ENCODE measurements at places on chromosomes 11 and 22.
A peak's percentile ranks its signal among the peaks of the same experiment; 100 is the strongest.

DNA sequence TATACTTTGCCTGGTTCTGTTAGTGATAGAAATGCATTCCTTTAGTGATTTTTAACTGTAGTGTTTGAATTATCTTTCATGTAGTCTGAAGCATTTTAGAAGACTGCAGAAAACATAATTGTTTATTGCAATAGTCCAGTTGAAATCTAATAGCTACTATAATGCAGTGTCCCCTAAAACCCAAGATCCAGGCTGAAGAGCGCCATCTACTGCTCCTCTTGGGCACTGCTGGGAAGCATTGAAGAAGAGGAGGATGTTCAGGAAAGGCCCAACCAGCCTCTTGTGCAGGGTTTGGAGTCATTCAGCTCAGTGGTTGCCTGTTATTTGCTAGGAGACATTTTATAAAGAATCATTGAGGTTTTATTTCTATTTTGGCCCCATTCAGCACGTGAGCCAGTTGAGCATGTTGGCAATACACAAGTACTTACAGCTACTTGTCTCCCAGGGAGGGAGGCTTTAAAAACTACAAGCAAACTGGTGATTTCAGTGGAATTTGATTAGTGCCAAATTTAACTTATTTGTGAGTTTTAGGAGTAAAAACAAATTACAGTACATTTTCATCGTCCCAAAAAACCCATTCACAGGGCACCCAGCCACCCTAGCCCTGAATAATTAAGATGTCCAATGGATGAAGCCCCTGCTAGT lies 74.9 kb upstream of the HORMAD2 start:
- DNase-seq = peak; percentile 72

GRCh38 chr22:46569055-46569847 lies 31.8 kb upstream of the CELSR1 start:
- DNase-seq = no peak

- no peak for DNase-seq
Measured at GRCh38 chr22:41429951-41430332, 16.7 kb downstream of the TOB2 start.

DNA sequence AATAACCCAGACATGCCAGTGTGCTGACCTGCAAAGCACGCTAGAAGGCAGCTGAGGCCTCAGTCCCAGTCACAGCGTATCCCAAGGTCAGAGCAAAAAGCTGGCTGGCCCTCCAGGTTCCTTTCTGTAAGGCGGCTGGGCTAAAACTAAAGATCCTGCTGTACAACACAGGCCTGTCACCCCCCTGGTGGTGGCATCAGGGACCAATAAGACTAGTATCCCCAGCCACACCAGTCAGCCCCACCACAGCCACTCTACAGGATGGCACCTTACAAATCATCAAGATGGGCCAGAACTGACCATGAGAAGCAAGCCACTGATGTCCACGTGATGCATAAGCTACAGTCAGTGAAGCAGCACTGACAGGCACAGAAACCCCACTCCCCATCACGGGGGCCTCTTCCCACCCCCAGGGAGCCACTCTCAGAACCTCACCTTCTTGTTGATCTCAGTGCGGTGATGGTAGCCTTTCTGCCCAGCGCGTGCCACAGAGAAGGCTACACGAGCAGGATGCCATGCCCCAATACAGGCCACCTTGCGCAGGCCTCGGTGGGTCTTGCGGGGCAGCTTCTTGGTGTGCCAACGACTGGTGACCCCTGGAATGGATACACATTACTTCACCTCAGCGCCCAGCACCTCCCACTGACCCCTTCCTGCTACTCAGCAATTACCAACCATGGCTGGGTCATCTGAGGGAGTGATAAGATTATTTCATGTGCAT lies 5.0 kb downstream of the RPL3 start:
- DNase-seq = no peak

DNA sequence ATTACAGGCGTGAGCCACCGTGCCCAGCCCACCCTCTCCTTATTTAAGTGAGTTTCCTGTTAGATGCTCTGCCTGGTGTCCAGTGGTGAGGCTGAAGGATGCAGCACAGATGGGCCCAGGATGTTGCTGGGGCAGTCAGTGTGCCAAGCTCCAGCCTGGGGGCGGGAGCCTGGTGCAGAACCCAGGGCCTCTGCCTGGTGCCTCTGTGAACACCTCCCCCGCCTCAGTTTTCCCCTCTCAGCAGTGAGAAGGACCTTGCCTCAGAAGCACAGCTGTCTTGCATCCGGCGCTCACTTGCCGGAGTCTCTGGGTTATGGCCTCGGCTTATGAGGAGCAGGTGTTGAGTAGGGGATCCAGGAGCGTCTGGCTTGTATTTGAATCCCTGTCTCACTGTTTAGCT lies 116.2 kb downstream of the KIAA1671 start:
- peak; percentile 56 for DNase-seq
